Substantia nigra (tissue), 51 donors: ENCODE measurements at places on chromosomes 3 and 15.

DNA sequence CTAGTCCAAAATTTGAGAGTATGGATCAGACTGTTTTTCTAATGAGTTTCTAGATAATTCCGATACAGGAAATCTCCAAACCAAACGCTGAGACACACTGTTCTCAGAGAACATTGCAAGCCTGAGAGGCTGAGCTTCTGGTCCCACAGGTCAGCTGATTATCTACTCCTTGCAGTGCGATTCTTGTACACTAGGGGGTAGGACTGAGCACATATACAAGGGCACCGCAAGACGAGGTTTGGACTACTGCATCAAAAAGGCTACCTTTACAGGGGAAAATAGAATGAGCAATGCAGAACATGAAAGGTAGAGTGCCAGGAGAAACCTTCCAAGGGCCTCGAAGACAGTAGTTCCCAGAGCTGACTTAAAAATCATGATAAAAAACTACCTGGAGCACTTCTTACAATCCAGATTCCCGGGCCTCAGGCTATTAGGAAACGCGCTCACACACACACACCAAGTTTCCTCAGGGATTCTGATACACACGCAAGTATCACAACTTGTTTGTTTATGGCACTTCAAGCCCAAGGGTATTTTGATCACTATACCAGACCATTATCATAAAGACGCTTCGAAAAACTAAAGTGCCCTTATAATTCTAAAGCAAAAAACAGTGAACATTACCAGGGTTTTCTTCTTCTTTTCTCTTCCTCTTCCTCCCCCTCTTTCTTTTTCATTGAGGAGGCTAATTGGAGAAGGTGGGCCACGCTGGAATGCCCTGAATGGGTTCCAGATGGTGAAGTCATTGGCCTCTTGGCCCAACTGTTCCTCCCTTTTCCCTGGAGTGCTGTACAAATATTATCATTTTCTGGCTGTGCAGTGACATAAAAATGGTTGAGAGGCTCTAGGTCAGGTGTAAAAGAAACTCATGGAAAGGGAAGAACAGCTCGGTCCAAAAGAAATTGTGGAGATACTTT, 61.8 kb downstream of the SLC12A8 start:
- no peak for DNase-seq

- no peak for DNase-seq
These were observed at the start of gene WDR49 for GRCh38 chr3:167653760-167654159. WDR49 (minus strand) TSS chr3:167653942; CDS start chr3:167653425, 517 bp downstream.

- DNase-seq: no peak
These were observed 378.7 kb downstream of the MCTP2 start for GRCh38 chr15:94610069-94610468.

DNA sequence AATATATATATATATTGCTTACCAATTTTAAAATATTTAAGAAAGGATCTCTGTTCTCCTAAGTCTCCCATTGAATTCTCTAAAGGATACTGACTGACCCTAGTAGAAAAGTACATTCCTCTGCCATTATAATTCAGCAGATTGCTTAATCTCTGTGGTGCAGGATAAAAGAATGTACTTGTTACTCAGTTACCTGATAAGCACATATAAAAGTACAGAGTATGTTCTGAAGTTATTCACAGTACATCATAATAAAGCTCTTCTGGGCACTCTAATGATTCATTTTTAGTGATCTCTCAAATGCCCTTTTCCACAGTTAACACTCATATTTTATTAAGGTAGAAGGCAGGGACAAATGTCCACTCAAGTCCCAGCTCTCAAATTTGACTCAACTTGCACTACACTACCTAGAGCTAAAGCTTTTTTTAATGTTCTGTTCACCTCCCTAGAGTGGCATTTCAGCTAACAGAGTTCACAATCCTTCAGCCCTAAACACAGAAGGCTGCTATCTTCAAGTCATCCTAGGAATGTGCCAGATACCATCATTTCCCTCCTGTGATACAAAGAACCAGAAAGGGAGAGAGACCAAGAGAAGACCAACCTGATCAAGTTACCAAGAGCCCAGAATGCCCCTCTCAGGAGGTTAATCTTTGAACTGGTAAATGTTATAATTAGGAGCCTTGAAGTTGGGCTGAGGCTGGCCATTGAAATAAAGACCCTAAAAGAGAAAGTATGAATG, 53.3 kb downstream of the MEIS2 start:
- no peak for DNase-seq

GRCh38 chr3:114093596-114093995, 37.1 kb downstream of the QTRT2 start:
- DNase-seq: no peak

GRCh38 chr3:102174312-102174712, 260.5 kb upstream of the ZPLD1 start:
- DNase-seq: no peak

DNA sequence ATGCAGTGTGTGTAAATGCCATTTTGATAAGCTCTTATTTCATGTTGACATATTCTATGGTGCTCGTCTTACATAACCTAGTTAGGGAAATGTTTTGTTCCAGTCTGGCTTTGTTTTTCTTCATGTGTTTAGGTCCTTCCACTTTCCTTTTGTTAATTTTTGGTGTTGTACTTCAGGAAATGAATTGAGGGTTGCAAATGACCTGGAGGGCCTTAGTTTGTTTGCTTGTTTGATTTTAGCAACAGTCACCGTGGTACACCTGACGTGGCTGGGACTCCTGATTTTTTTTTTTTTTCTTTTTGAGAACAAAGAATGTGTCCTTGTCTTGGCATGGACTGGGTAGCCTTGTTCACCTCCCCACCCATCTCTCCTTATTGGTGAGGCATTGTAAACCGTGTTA, 114.8 kb downstream of the IGF1R start:
- no peak for DNase-seq

GRCh38 chr15:95454403-95455262, 875.9 kb upstream of the NR2F2 start:
- no peak for DNase-seq

DNA sequence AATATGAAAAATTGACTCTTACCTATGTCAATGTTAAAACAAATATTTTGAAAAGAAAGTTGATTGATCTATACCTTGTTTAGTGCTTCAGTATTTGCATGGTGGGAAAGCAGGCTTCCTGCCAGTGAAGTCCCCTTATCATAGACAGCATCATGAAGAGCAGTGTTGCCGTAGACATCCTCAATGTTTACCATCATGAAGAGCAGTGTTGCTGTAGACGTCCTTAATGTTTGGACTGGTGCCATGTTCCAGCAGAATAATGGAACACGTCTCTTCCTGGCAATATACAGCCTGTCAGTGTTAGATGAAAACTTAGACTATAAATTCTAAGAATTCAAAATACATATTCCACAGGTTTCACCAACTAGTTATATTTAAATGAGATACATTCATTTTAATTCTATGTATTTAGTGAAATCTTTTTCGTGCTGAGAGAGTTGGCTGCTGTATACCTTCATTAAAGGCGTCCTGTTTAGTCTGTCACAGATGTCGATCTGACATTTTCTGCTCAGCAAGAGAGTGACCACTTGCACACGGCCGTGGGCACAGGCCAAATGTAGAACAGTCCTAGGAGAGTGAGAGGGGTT, 116.8 kb downstream of the LMLN start:
- no peak for DNase-seq

GRCh38 chr3:195352895-195353488, 82.0 kb upstream of the XXYLT1 start:
- no peak for DNase-seq

GRCh38 chr3:149501524-149501923, 27.0 kb downstream of the TM4SF4 start:
- no peak for DNase-seq

GRCh38 chr3:109685084-109686079, 348.0 kb upstream of the DPPA4 start:
- DNase-seq: no peak

DNA sequence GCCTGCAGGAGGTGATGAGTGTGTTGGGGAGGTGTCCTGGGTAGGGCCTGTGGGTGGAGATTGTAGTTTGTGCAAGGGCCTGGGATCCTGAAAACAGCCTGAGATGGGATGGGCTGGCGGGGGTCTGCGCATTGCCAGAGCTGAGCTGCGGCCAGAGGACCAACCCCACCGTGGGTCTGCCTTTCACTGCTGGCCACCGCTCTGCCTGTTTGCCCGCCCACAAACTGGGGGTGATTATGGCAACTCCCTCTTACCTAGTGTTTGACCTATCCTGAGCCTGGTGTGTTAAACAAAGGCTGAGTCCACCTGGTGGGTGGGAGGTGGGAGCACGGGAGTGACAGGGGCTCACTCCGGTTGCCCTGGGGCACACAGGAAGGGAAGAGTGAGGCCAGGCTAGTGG, 9.8 kb downstream of the ABTB1 start:
- DNase-seq: no peak

DNA sequence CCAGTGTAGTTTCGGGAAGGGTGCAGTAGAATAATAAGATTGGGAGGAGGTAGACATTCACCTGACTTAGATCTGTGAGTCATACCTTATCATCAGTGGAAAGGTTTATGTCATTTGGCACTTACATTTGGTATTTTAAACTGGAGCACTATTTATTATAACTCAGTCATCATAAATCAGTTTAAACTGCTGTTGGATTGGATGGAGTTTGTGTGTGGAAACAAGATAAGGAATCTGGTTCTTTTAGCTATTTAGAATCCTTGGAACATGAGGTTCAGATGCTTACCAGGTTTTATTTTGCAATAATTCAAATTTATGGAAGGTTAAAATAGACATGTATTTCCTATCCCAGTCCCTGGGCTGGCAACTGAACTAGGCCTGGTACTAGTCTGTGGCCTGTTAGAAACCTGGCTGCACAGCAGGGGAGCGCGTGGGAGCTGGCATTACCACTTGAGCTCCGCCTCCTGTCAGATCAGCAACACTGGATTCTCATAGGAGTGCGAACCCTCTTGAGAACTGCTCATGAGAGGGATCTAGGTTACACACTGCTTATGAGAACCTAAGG, 34.5 kb downstream of the ZFAND6 start:
- no peak for DNase-seq

- no peak for DNase-seq
These were observed 4.8 kb downstream of the TTBK2 start for GRCh38 chr15:42915654-42916315.

- no peak for DNase-seq
These were observed 39.8 kb downstream of the IDH2 start for GRCh38 chr15:90062462-90062932.

DNA sequence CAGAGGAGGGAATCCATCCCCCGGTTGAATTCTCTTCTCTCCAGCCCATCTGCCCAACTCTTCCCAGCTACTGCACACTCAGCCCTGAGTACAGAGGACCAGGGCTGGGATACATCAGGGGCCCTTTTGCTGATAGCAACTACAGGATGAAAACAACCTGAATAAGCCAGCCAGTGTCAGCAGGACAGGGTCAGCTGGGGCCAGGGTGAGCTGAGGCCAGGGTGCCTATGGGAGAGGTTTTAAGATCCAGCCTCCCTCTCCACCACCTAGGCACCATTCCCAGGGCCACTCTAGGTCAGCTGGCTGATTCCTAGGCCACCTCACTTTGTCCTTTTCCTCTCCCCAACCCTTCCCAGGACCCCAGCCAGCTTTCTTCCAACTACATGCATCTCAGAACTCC, 83.8 kb downstream of the MRPL46 start:
- DNase-seq: no peak

DNA sequence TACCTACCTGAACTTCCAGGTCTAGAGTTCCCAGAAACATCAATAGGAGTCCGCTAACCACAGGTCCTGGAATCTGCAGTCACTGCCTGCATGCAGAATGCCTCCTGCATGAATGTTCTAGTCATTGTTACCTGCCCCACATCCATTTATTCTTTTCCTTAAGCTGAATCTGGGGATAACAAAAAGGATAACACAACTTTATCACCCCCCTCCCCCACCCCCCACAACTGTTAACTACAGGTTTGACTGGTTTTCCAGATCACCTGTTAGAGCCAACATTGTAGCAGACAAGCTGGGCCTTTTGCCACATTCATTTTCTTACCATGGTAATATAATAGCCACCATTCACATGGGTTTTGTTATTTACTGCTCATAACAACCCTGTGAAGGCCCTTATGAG, 4.6 kb upstream of the CTSH start:
- no peak for DNase-seq

GRCh38 chr15:98560338-98560737, 88.0 kb upstream of the IGF1R start:
- no peak for DNase-seq

GRCh38 chr3:112979244-112979832, 4.4 kb upstream of the CD200R1 start:
- DNase-seq: no peak

DNA sequence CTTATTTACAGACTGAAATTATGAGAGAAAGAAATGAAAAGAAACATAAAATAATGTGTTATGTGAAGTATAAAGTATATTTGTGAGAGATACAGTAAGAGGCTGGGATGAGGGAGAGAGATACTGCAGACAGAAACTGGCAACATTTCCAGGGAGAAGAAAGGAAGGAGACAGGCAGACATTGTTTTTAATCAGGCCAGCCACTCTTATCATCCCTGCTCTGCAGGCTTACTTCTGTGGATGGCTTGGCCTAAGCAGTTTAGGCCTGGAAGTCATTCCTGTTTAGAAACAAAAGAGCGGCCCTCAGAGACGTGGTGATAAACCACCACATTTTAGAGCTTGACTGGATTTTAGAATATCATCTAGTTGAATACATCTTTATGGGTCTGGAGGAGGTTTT, 12.4 kb downstream of the PCCB start:
- DNase-seq: no peak

GRCh38 chr3:31622636-31623288, 90.0 kb downstream of the STT3B start:
- DNase-seq: no peak
